ENCODE measurements at places on chromosomes 12 and 14.
A peak's percentile ranks its signal among the peaks of the same experiment; 100 is the strongest.

DNA sequence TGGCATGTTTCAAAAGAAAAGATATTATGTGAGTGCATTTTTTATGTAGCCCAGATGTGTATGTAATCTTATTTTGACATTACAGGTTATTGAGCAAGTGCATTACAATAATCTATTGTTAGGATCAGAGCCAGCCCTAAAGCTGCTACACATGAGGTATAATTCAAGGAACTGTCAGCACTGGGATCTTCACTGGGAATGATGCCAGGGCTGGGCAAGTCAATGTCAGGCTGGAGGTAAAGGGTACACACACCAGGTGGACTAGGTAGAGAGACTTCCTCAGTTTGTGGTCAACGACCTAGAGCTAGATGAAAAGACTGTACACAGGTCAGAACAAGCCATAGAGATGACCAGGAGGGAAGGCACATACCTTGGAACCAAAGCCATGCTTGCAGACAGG is 15.4 kb downstream of the TRIM9 start:
- DNase-seq = no peak

DNA sequence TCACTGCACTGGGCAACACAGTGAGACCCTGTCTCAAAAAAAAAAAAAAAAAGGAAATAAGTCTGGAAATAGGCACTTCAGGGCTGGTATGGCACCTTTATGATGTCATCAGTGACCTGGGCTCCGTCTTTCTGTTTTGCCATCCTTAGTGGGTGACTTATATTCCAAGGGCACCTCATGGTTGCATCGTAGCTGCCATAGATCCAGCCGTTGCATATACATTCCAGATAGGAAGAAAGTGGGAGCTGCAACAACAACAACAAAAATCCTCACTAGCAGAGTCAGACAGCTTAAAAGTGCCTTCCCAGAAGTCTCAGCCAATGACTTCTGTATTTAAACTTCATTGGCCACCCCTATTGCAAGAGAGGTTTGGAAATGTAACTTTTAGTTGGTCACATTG is 26.4 kb downstream of the MYL2 start:
- DNase-seq = no peak

DNA sequence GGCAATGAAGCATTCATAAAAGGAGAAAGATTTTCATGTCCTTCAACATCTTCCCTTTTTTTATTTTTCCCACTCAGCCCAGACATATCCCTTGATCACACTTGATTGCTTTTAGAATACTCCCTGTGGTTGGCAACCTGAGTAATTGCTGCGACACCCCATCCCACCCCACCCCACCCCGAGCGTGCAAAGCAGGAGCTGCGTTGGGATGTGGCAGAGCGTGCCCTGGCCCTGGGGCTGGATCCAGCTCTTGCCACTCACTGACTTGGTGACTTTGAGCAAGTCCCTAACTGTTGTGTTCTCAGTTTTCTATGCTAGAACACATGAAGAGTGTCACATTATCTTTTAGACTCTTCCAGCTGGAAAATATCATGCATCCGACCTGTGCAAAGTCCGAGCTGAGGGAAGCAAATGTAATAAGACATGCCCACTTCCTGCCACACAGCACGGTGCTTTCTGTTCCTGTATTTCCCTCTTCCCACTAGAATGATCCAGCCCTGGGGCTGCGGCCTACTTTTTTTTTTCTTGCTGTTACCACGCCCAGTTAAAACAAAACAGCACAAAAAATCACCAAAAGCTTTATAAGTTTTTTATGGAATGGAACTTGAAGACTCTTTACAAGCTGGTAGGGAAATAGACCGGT is 4.0 kb downstream of the ASCL4 start:
- no peak for DNase-seq

GRCh38 chr14:68522510-68523325 is 270.1 kb downstream of the ZFP36L1 start:
- no peak for DNase-seq

DNA sequence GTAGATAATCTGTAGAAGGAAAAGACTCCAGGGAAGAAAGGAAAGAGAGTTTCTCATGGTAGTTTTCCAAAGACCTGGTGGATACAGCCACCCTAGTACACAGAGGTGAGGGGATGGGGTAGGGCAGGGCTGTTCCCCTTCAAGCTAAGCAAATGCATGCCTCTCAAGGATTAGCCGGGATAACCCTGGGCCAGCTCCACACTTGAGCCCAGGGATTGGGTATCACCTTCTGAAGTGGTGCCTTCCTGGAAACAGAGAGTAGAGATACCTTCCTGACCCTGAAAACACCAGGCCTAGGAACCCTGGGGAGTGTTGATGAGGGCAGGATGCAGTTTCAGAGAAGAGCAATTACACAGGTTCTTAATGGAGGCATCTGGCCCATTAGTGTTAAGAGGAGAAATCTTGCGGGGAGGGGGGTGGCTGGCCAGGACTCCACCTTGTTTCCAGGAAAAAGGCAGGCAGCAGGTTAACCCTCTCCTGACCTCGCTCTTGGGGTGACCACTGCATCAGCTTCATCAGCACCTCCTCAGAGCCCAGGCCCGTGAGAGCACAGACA is 106.9 kb upstream of the TMEM233 start:
- DNase-seq = no peak

GRCh38 chr12:109875572-109876131 is 4.7 kb downstream of the GLTP start:
- no peak for DNase-seq

GRCh38 chr12:6374786-6375160 is 590 bp downstream of the SCNN1A start:
- no peak for DNase-seq

GRCh38 chr14:34501004-34501580 is 38.4 kb downstream of the EAPP start:
- DNase-seq = no peak

- no peak for DNase-seq
These were observed 114.8 kb upstream of the FOXN3 start for GRCh38 chr14:89531661-89532335.

- no peak for DNase-seq
These were observed 1.5 kb downstream of the NPFF start for GRCh38 chr12:53505555-53506449.

DNA sequence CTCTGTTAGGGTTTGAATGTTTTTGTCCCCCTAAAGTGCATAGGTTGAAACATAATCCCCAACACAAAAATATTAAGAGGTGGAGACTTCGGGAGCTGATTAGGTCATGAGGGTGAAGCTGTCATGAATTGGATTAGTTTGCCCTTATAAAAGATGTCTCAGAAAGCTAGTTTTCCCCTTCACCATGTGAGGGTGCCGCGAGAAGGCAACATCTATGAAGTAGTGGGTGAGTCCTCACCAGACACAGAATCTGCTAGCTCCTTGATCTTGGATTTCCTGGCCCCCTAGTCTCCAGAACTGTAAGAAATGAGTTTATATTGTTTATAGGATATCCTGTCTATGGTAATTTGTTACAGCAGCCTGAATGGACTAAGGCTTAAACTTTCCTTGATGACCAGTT is 301.5 kb upstream of the ATP2B1 start:
- no peak for DNase-seq

GRCh38 chr14:22986508-22987054 is 4.2 kb upstream of the AJUBA start:
- DNase-seq = no peak

DNA sequence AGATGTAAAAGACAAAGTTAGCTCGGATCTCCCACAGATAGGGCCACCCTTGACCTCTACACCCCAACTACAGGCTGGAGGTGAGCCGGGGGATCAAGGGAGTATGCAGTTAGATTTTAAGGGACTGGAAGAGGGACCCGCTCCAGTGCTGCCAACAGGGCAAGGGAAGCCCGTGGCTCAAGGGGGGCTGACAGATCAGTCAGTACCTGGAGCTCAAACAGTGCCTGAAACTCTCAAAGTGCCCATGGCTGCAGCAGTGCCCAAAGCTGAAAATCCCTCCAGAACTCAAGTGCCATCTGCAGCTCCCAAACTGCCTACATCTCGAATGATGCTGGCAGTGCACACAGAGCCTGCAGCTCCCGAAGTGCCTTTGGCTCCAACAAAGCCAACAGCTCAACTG is 10.4 kb downstream of the NYNRIN start:
- DNase-seq = no peak

GRCh38 chr14:51912112-51912786 is 51.8 kb downstream of the GNG2 start:
- no peak for DNase-seq

DNA sequence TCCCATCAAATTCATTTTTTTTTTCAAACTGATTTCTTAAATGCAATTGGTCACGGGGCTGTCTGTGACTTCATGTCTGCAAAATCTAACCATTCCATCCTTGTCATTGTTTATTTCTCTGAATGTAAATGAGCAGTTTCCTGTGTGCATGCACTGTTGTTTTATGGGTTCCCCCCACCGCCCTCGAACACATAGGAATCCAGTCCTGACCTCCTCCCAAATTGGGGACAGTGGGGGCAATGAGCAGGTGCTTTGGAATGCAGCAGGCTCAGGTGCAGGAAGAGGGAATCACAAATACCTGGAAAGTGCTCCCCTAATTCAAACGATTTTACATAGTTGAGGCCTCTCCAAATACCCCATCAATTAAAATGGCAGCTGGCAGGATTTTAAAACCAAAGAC is 62.6 kb upstream of the ESRRB start:
- DNase-seq = no peak

DNA sequence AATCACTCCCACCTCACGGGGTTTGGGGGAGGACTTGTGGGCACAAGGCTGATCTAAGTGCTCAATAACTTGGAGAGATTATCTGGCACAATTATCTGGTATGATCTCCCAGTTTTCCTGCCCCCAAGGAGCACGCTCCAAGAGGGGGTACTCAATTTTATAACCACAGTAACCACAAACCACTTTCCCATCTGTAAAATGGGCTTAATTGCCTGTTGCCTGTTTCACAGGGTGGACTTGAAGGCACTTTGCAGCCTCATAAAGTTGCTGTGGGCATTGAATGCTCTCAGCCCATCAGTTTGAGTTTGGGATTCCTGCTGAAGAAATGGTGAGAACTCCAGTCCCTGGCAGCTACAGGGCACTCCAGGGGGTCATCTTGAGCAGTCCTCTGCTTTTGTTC is 4.4 kb downstream of the SLC8B1 start:
- DNase-seq = no peak

- no peak for DNase-seq
These were observed 183.6 kb downstream of the ERC1 start for GRCh38 chr12:1174659-1175058.

DNA sequence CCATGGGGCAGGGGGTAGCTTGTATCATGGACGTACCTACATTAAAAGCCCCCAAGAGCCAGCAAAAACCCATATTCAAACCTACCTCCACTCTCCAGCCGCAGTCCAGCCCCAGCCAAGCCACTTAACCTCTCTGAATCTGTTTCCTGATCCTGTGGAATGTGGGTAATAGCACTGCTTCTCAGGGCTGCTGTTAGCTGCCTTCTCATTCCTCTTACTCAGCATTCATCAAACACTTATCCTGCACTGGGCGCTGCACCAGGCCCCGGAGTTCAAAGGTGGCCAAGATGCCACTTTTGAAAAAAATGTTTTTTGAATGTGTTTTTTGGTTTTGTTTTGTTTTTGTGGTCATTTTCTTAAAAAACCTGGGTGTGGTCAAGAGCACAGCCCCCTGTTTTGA is 237.4 kb downstream of the CHST11 start:
- no peak for DNase-seq

- no peak for DNase-seq
These were observed 20.1 kb upstream of the RPLP0 start for GRCh38 chr12:120220838-120221575.

GRCh38 chr12:26786865-26787514 is 46.0 kb downstream of the ITPR2 start:
- DNase-seq = no peak

DNA sequence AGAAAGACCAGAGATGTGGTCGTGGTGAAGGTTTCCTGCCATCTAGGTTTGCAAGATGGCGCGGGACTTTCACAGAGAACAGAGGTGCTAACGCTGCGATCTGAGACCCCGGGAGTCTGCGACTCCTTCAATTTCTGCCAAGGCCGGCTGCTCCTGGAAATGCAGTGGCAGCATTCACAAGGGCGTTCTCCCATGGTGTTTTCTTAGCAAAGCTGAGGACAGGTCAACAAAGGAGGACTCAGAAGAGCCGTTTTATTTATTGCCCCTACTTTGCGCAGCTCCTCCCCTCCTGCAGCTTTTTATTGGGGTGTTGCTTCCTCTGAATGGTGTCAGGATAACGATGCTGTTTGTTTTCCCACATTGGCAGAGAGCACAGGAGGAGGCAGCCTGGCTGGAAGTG is 86.3 kb downstream of the TMEM132C start:
- no peak for DNase-seq

DNA sequence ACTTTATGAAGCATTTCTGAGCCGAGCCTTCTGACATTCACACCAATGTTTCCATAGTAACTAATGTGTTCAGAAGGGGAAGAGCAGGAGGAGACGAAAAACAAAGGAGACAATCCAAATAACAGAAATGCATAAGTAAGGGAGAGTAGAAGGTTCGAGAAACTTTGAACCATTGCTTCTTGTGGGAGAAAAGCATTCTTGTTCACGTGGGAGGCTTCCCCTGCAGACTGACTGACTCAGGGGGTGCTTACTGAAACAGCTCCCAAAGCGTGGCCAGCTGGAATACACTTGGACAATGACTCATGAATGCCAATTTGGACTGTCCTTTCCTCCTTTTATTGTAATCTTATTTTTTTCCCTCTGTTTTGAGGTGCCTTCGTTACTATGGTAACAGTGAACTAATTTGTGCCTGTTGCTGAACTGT is 73.9 kb downstream of the NEDD1 start:
- DNase-seq = peak; percentile 76

DNA sequence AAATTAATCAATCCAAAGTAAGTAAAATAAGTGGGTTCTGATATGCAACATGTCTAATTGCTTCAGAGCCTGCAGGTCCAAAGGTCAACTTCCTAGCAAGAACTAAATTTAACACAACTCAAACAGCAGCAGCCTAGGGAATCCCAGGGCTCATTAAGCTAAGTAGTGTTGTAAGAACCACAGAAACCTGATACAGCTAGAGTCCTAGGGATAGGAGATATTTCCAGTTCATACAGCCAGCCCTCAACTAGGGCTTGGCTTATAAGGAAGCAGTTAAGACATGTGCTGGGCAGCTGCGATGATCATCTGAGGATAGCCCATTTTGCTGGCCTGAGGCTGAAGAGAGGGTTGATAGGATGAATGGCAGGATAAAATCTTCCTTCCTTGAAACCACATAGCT is at the start of gene OR4Q3:
TSS of gene OR4Q3 (plus strand) at position 316 of the 400 bp plus-strand sequence.
- no peak for DNase-seq

- DNase-seq = no peak
These were observed 24.0 kb downstream of the ADGRD1 start for GRCh38 chr12:130977743-130978095.

DNA sequence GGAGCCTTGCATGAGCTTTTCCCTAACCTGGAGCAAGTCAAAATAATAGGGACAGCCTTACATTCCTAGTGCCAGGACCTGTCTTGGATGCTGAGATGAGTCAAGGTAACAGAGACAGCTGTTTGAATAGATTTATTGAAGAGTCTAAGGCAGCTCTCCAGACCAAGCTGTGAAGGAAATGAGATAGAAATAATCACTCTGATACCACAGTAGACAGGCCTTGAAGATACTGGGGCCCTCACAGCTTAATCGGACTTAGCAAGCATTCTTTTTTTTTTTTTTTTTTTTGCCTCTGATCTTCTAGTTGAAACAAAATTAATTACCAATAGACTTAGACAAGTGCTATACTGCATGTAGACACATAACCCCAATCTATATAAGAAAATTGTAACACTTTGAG is 3.1 kb upstream of the RNASE9 start:
- no peak for DNase-seq

GRCh38 chr14:34931206-34931605 is 51.6 kb upstream of the SRP54 start:
- DNase-seq = no peak
